ENCODE measurements at places on chromosomes 1 and 21. TPM values are rescaled to one million over a fixed set of nuclear protein-coding genes. Genes with fewer than 3 reads are reported as not detected.
A peak's percentile ranks its signal among the peaks of the same experiment; 100 is the strongest.

The CLCA4 gene
- total RNA-seq: not detected

The ATAD3C gene
- not detected for total RNA-seq

The NUF2 gene
- 18.5 TPM for total RNA-seq

DNA sequence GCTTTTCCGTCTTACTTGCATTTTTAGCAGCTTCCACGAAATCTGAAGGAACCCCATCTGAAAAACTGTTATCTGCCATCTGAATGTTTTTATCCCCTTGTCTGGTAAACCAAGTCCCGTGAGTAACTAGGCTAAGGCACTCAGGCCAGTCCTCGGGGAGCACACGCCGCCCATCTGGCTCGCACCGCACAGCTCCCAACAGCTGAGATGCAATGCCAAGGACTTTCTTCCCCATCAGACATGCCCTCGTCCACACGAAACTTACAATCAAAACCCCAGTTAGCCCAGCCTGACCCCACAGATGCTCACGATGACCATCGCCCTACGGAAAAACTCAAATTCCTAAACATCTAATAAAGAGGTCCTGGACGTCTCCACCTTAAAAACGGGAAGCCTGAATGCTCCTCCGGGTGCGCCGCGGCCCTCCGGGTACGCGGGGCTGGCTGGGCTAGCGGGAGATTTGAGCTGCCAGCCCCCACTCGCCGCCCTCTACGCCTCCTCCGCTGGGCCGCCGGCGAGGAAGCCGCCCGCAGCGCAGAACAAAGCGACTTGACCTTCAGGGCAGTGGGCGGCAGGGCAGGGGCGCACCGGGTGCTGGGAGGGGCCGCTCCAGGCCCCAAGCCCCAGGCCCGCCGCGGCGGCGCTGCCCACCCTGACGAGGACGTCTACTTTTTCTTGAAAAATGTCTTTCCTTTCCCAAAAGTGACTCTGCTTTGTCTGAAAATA, 36.6 kb downstream of the CD58 start:
- no peak for DNase-seq

DNA sequence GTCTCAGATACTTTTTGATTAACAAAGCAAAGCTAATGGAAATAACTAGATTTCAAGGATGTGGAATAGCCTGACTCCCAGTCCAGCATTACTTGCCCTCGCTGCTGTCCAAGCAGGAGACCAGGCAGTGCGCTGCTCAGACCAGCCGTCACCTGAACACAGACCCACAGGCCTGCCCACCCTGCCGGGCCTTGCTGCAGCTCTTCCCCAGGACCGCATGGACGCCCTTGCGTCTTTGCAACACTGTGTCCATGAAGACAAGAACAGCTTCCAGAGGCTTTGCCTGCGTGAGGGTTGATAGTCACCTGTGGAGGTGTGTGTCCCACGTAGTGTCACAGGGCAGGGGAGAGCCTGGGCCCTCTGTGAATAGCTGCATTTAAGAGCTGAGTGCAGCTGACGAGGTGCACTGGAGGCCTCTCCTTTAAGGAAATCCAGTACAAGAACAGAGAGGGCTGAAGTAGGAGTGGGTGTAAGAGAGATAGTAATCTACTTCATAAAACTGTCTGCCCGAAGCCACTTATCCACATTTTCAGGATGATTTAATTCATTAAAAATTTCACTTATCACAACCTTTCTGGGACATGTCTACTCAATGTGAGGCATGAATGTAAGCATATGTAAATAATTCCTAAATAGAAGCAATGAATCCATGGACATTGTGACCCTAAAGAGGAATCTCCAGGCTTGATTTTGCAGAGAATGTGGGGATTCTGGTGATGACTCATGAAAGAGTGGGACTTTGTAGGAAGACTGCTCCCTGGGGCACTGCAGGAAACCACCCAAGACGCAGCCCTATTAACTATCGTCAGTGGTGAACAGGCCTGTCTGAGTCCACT, 176.2 kb upstream of the RAB4A start:
- peak; percentile 7 for DNase-seq

DNA sequence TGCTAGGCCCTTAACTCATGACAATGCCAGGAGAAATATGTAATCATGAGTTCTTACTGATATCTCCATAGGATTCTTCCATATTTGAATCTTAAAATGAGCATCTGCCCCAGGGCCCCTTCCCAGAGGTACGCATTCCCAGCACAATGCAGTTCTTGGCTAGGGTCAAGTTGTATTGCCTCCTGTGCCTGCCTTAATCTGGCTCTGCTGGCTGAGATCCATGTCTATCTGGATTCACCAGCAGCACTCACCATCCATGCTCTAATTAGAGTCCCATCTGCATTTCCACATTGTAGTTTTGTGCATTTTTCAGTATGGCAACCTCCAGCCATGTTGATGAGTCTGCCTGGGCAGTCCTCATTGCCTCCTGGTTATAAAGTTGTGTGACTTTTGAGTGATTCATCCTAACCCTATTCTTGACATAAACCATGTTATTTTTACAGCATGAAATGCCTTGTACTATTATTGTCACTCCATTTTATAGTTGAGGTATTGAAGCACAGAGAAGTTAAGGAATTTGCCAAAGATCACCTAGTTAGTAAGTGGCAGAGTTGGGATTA, 55.9 kb downstream of the CAMSAP2 start:
- peak; percentile 39 for DNase-seq

DNA sequence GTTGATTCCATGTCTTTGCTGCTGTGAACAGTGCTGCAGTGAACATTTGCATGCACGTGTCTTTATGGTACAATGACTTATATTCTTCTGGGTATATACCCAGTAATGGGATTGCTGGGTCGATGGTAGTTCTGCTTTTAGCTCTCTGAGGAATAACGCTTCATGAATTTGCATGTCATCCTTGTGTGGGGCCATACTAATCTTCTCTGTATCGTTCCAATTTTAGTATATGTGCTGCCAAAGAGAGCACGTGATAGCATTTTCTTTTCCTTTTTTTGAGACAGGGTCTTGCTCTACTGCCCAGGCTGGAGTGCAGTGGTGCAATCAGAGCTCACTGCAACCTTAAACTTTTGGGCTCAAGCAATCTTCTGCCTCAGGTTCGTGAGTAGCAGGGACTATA, 24.9 kb upstream of the MAP1LC3C start:
- no peak for DNase-seq

DNA sequence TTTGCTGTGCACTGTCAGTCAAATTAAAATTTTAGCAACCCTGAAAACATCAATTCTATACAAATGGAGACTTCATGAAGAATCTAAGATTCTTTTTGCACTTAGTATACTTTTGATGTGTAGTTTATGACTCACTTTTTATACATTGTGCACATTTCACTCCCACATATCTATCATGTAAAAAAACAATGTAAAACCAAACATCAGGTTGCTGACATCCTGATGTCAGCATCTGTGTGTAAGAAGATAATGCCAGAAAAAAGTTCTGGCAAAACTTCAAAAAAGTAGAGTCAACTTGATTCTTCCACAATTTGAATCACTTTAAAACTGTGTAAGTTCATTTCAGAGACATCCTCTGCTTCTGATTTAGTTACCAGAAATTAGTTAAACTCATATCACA, 115.7 kb downstream of the CENPF start:
- DNase-seq: peak; percentile 87

GRCh38 chr1:202713110-202713509, 2.9 kb upstream of the SYT2 start:
- DNase-seq: no peak

Data from IMR-90 (cell line).